Stimulated activated CD8-positive, alpha-beta memory T cell treated with anti-CD3 and anti-CD28 coated beads, Interleukin-7, amount 100 ng/mL, for 1 hour (primary cell): ENCODE measurements at places on chromosomes 5 and 9.

GRCh38 chr5:5710471-5710870 is 288.0 kb downstream of the ICE1 start:
- DNase-seq, result no peak

GRCh38 chr9:79222483-79222882 is 349.3 kb upstream of the TLE4 start:
- no peak for DNase-seq

DNA sequence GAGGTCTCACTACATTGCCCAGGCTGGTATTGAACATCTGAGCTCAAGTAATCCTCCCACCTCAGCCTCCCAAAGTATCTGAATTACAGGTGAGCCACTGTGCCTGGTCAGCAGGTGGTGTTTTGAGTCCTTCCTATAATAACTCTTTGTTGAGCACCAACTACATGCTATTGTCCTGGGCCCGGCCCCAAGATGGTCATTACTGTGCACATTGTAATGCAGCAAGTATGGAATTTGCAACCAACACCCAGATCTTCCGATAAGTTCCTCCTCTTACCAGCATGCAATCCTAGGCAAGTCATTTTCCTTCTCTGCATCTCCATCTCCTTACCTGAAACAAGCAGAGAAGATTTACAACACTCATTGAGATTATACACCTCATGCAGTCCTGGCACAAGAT is 510.3 kb upstream of the KLF4 start:
- no peak for DNase-seq

DNA sequence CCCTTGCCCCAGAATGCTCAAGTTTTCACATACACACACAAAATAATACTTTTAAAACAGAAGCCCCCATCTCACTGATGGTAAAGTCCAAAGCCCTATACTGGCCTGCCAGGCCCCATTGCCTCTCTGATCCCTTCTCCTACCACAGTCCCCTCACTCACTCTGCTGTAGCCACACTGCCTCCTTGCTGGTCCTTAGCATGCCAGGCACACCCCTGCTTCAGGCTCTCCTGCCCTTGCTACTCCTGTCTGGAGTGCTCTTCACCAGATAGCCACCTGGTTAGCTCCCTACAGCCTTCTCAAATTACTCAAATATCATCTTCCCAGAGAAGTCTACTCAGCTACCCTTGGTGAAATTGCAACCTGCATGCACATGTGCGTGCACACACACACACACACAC is 177.5 kb downstream of the C5orf15 start:
- DNase-seq, result no peak

DNA sequence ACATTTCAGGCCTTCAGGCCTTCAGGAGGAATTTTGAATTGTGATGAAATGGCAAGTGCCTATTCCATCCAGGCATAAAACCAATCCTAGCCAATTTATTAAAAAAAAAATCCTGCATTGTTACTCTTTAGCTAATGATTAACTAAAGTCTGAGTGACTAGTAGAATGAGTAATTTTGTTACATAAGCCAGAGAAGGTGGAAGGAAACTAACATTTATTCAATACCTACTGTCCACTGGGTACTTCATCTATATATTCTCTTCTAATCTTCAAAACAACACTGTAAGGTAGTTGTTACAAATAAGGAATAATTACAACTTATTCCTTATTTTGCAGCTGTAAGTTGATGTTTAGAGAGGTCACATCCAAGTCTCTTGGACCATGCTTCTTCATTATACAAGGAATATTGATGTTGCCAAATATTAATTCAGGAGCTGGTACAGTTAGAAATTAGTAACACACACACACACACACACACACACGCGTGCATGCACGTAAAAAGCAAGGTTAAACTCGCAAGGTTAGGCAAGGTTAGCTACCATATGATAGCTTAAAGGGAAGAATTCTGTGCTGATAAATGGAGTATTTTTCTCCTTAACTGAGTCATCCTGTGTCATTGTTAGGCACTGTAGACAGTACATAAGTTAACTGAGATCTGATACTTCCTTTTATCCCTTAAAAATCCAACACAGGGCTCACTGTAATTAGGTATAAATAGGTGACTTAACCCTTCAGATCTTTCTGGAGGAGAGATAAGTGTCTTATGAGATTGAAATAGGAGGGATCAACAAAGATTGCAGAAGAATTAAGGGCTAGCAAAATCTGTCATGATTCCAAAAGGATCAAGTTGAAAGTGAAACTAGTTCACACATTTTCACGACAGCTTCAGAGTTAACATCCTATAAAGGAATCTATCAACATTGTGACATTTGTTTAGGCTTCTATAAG is 596.9 kb downstream of the PDE4D start:
- no peak for DNase-seq

GRCh38 chr9:137756045-137756744 is 121.4 kb upstream of the CACNA1B start:
- DNase-seq, result no peak

- DNase-seq, result no peak
Measured at GRCh38 chr9:99234618-99235017, 12.5 kb downstream of the SEC61B start.

DNA sequence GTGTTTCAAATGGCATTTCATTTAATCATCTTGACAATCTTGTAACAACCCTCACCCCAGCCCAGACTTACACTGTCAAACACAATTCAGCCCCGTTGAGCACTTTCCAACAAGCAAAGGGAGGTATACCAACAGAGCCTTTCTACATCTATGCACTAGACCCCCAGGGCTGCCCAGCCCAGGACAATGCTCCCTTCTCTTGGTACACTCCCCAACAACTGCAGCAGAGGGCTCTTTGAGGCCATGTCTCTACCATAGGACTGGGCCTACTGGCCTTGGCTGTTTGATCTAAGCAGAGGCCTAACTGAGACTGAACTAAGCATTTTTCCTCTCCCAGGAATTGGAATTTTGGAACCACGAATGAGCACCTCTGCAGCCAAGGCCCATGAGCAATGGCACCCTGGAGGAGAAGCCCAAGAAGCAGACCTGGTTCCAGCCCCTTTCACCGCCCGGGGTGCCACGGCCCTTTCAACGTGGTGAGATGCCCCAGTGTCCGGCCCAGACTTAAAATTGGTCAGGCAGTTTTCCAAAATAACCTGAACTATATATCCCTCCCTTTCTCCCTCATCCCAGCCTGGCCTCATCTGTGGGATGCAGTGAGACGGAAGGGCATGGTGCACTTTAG is 43.6 kb downstream of the B4GALT1 start:
- DNase-seq, result no peak

- DNase-seq, result no peak
Measured at GRCh38 chr9:126606483-126606870, 7.3 kb upstream of the LMX1B start.

DNA sequence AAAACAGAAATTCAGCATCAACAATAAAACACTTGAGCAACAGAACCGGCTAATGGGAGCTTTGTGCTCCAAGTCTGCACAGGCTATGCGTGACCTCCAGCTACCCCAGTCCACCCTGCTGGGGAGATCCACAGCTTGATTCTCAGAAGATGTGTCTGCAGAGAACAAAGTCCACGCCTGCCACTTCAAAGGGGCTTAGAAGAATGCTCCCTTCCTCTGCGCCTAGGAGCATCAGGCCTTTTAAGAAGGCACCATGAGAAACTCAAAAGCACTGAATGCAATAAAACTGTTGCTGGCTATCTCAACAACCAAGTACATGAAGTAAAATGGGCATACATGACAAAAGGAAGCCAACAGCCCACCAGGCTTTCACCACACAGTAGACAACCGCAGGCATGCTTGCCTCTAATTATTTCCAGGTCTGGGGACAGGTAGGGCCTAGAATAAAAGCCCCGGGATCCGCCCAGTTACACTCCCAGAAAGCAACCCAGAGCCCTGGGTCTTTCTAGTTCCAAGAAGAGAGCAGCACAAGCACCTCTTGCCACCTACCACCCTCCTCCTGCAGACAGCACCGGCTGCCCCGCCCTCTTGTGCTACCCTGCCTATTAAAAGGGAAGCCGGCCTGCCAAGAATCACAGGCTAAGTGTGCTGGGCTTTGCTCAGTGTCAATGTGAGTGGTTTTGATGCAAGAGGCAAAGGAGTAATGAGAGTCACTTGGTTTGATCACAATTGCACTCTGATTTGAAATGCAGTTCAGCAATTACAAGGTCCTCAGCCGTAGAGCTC is 123.2 kb downstream of the SPOCK1 start:
- DNase-seq, result no peak

DNA sequence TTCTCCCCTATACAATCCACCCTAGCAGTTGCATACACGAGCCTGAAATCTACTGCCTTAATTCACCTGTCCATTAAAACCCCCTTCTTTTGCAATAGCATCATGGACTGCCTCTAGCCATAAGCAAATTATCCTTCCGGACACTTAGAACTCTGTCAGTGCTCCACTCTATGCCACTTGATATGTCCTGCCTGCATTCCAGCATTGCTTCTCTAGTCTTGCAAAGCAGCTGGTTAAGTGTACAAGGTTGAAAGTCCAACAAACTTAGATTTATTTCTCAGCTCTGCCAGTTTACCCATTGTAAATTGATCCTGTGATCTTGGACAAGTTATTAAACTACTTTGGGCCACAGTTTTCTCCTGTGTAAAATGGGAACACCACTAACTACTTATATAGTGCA is 197.9 kb downstream of the EPB41L4A start:
- no peak for DNase-seq

DNA sequence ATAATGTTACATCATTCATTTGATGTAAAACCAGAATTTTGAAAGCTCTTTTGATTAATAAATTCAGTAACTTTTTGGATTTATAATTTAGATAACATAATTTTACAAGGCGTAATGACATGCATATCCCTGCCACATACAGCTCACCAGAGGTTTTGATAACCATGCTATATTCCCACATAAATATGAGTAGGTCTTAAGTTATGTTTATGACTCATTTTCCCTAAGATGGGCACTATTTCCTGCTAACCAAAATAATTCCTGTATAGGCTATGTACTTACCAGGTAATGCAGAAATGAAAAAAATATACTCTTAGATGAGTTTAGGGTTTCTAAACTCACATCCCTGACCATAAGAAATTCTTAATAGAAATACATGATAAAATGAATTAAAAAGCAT is 93.9 kb upstream of the EDIL3 start:
- DNase-seq, result no peak

DNA sequence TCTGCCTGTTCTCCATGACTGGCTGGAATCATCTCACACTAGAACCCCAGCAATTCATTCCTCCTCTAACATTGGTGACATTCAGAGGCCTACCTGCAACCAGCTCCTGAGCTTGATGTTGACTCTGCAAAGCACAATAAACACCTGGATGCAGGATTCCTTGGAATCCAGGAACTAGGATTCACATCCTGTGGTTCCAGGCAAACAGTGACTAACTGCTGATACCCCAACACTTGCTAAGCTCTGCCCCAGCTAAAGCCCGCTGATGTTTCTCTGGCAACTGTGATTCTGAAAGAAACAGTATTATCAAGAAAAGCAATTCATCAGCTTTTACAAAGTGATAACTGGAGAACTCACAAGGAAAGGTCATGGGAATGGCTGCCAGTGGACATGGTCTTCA is 29.2 kb downstream of the SUSD1 start:
- DNase-seq, result no peak

DNA sequence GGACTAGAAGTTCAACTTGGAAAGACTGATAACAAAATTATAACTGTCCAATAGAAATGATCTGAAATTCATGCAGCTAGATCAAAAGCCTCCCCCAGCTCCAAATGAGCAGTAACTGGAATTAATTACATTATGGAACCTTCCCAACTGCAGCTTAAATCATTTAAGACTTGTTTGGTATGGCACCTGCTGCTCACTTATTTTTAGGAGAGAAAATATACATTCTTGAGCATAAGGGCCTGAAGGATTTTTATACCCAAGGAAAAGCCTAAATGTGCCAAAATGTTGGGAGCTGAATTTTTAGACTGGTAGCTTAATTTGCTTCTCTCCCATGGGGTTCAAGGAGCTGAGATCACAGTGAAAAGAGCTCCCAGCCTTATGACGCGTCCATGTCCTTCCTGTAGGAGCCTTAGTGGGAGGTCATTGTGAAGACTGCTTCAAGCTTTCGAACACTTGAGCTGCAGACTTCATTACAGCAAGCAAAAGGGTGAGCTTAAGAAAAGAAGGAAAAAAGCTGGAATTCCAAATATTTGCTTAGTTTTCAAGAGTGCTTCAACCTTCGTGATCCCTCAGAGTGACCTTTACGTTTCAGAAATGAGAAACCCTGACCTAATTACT is 276.0 kb downstream of the DMAC1 start:
- DNase-seq, result no peak

DNA sequence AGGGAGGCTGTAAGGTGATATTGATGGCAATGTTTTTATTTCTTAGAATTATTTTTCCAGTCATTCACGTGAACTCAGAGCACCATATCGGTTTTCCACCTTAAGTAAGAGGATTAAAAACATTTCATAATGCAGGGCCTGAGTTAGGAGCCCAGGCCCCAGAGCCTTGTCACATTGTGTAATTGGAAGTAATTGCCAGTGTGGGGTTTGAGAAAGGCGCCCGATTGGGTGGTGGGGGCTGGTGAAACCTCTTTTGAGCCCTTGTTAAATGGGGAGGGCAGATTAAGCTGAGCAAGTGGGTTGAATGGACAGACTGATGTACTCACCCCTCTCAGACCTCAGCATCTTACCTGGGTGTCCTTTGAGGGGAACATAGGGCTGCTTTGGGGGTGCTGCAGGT is 116.7 kb upstream of the PITX1 start:
- DNase-seq, result no peak

DNA sequence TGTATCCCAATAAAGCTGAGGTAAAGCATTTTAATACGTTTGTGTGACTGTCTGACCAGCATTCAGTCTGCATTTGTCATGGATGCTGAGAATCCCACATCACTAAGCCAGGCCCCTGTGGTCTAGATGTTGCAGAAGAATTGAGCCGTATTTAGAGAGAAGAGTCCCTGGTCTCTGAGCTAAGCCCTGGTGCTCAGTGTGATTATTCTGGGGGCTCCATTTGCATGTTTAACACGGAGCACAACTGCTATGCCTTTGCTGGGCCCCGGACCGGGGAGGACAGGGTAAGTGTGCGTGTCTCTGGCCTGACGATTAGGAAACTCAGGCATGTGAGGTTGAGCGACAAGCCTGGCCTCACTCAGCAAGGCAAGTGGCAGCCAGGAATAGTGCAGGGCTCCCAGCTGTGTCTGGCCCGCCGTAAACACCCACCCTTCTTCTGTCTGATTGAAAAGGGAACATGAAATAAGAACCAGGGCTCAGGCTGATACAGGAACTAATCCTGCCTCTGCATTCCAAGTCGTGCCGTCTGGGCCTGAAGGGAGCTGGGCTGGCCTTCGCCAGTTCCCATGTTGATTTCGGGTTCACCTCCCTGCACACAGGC is 22.3 kb downstream of the FAM78A start:
- no peak for DNase-seq

DNA sequence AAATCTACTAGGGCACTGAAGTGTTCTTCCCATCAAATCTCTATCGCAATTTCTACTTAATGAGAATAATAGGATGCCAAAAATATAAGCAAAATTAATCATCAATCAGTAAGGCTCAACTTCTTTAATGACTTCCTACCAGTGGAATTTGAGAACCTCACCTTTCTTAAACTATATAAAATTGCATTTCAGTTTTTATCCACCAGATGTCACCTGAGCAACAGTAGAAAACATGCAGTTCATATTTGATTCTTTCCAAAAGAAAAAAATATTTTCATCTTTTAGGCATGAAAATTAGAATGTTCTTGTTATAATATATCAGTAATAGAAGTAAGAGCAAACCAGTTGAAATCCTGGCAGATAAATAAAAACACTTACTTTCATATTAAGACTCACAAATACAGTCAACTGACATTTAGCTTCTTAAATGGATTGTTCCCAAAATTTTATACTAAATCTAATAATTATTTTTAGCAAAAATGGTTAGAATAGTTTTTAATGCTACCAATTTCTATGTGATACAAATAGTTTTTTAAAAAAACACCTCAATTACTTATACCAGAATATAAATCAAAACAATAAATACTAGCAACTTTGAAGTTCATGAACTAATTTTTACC is 13.4 kb upstream of the CCDC112 start:
- DNase-seq, result no peak
